Effector memory CD8-positive, alpha-beta T cell (primary cell): ENCODE measurements at places on chromosomes 5 and 9.
A peak's percentile ranks its signal among the peaks of the same experiment; 100 is the strongest.

GRCh38 chr5:124675931-124676846 is 70.2 kb downstream of the ZNF608 start:
- no peak for DNase-seq

DNA sequence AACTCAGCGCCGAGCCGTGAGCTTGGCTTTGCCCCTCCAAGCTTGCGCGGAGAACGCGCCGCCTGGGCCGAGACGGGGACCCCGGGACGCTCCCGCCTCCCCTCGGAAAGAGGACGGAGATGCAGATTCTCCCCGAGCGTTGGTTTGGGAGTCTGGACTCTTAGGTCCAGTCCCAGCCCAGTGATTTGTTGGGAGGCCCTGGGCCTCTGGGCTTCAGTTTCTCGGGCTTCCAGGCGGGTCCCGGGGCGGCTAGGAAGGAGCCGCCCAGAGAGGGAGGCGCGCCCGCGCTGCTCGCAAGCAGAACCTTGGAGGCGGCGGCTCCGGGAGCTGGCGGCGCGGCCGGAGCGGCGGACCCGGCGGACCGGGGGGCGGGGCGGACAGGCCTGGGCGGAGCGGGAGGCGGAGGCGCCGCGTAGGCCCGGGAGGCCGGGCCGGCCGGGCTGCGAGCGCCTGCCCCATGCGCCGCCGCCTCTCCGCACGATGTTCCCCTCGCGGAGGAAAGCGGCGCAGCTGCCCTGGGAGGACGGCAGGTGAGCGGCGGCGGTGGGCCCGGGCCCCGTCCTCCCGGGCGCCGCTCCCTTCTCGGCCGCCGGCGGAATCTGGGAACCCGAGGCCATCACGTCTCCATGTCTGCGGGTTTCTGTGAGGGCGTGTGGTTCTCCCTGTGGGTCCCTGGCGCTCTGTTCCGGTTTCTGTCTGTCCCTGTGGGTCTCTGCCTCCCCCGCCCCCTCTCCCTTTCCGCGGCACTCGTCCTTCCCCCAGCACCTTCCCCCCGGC is at the start of gene B4GALT7:
B4GALT7 (plus strand) TSS at position 402 of the 777 bp plus-strand sequence; CDS start at position 481, 79 bp downstream.
- DNase-seq = peak; percentile 65

DNA sequence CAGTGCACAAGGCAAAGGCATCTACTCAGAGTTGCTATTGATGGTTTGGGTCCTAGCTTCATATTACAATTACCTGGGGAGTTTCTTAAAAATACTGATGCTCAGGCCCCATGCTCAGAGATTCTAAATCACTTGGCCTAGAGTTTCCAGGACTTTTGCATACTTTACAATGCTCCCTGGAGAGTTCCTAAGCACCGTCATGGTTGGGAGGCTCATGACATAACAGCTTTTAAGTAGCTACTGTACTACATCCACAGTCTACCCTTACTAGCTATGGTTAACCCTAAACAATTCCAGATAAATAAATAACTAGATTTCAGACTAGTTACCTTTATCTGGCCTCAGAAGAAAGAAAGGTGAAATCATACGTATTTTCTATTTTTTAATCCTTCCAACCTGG is 414.4 kb downstream of the PDE4D start:
- no peak for DNase-seq

GRCh38 chr5:35761541-35761940 is 95.2 kb upstream of the IL7R start:
- DNase-seq = no peak

GRCh38 chr5:151706906-151707305 is 20.2 kb upstream of the SPARC start:
- DNase-seq = no peak

GRCh38 chr5:78213799-78214198 is 80.7 kb downstream of the AP3B1 start:
- DNase-seq = no peak
